Tibial artery (tissue), 4 donors: ENCODE measurements at places on chromosomes 11 and 22.

- DNase-seq, result no peak
Measured at GRCh38 chr11:15198284-15198683, 83.6 kb downstream of the INSC start.

DNA sequence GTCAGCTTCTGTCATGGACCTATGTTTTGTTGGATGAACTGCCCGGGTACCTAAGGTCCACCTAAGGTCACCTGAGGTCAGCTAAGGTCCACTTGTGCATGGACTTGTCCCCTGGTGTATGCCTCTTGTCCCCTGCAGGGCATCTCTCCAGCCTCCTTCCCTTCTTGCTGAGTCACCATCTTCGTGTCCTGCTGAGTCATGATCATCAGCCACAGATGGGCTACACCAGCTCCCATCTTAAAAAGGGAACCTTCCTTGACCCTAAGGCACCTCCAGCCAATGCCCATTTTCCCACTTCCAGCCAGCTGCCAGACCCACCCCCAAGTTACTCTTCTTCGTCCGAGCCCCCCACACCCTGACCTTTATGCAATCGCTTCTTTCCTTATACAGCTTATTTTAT, 544.9 kb downstream of the TBC1D22A start:
- DNase-seq, result no peak

- DNase-seq, result no peak
Measured at GRCh38 chr11:74020539-74020938, 11.7 kb upstream of the UCP3 start.

DNA sequence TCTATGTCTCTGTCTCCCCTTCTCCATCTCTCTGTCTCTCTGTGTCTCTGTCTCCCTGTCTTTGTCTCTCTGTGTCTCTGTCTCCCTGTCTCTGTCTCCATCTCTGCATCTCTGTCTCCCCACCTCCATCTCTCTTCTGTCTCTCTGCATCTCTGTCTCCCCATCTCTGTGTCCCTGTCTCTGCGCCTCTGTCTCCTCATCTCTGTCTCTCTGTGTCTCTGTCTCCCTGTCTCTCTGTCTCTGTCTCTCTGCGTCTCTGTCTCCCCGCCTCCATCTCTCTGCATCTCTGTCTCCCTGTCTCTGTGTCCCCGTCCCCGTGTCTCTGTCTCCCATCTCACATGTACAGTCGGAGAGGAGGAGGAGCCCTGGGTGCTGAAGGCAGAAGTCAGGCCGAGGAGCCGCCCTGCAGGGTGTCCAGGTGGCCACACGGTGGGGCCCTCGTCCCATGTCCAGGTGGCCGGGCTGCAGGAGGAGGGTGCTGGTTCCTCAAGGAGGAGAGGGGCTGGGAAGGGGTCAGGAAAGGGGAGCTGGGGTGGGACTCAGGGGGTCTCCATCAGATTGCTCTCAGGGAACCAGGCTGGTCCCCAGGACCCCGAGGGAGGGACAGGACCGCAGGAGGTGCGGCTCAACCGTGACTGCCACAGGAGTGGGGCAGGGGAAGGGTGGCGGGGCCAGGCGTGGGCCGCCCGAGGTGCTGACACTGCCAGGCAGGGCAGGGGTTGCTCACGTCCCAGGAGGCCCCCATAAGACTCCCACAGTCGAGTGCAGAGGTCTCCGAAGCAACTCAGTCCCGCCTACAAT, 25.6 kb upstream of the TH start:
- peak; percentile 64 for DNase-seq

DNA sequence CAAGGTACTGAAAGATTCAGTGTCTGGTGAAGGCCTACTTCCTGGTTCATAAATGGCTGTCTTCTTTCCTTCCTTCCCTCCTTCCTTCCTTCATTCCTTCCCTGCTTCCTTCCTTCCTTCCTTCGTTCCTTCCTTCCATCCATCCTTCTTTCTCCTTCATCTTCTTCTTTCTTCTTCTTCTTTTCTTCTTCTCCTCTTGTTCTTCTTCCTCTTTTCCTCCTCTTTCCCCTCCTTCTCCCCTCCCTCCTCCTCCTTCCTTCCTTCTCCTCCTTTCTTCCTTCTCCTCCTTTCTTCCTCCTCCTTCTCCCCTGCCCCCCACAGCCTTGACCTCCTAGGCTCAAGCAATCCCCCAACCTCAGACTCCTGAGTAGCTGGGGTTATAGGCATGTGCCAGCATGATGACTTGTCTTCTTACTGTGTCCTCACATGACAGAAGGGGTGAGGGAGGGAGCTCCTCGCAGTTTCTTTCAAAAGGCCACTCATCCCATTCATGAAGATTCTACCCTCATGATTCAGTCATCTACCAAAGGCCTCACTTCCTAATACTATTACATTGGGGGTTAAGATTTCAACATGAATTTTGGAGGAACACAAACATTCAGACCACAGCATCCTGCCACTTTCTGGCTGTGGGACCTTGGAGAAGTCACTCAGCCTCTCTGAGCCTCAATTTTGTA, 22.6 kb upstream of the CCDC134 start:
- no peak for DNase-seq

- DNase-seq, result peak; percentile 48
Measured at GRCh38 chr11:117970400-117971024, 15.7 kb upstream of the IL10RA start.

DNA sequence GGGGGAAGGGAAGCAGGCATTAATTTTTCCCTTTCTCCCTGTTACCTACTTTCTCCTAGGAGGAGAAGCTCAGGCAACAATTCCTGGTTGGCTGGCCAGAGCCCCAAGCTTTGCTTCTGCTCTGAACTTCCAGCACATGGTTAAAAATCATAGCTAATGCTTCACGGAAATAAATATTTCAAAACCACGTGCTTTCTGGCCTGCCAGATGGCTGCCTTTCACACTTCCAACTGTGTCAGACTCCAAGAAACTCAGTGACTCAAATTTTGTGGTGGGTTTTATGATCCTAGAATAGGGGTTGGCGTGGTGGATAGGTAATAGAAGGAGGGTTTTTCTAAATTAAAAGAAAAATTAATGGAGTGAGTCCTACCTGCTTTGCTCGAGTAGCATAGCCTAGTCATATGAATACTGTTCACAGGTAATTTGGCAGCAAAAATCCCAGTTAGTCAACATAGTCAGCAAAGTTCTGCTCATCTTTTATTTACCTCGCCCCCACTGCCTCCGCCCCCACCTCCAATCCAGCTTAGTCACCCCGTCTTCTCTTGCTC, 58.6 kb downstream of the SC5D start:
- no peak for DNase-seq

DNA sequence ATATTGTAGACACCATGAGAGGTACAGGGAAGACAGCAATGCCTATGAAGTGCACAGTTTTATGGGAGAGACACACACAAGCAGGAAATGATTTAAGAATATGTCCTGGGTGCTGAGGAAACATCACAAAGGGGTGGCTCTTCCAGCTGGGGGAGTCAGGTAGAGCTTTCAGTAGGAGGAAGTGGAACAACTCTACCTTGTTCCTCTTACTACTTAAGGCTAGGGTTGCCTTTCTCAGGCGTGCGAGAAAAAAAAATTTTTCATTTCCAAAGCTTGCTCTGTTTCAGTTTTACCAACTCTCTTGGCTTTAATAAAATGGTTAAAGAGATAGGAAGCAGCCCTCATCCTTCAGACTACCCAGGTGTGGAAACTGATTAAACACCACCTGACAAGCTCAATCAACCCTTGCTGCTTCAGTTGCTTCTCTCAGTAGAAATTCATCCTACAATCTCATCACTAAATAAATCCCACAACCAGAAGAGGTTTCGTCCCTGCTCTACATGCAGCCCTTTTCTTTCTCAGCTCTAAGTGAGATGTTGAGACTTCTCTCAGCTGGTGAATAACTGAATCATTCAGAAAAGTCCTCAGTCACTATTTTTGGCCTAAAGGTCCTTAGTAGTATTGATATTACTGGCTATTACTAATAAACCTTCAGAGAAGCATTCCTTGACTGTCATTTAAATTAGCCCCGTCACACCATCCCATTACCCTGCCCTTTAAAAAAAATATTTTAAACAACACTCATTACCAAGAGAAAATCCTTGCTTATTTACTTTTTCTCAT, 5.9 kb downstream of the ABTB2 start:
- DNase-seq, result no peak

GRCh38 chr11:57635246-57635645, 14.5 kb downstream of the YPEL4 start:
- no peak for DNase-seq

GRCh38 chr11:48029681-48030290, 49.4 kb downstream of the PTPRJ start:
- no peak for DNase-seq

GRCh38 chr11:1438261-1438966, 48.2 kb downstream of the MOB2 start:
- no peak for DNase-seq

DNA sequence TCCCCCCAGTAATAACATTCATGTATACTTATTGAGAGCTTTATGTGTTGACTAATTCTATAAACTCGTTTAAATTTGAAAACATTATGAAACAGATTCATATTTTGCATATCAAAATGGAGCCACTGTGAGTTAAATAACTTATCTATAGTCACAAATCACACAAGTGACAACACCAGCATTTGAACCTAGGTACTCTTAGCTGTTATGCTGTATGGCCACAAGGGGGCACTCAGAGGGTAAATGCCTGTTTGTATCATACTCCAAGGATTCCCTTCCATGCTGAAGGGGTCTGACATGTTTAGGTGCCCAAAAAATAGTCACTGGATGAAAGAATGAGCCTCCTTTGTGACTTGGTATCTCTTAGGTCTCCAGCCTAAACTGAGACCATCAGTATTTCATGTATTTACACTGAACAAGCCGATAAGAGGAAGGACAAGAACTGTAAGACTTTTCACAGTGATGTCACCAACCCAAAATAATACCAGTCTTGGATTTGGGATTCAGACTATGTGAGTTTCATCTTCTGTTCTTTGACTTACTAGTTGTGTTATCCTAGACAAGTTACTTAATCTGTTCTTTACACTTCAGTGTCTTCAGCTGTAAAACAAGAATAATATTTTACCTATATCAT, 12.2 kb upstream of the OR52D1 start:
- no peak for DNase-seq

DNA sequence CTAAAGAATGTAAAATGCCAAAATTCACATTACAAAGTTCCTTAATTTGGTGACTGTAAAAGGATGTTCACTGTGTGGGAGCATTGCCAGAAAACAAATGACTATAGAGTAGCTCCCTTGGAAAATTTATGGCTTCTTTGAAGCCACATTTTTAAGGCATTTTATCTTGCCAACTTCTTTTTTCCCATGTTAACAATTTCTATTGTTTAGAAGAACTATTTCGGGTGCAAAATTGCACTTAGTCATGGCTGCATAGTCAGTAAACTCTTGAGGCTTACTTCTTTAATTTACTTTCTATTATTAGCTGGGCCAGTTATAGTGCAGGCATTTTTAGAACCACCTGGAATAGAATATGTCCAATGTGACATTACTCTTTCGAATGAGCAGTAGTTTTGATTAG, 515.3 kb downstream of the JRKL start:
- no peak for DNase-seq

- no peak for DNase-seq
Measured at GRCh38 chr11:103673773-103674172, 362.7 kb upstream of the DDI1 start.

DNA sequence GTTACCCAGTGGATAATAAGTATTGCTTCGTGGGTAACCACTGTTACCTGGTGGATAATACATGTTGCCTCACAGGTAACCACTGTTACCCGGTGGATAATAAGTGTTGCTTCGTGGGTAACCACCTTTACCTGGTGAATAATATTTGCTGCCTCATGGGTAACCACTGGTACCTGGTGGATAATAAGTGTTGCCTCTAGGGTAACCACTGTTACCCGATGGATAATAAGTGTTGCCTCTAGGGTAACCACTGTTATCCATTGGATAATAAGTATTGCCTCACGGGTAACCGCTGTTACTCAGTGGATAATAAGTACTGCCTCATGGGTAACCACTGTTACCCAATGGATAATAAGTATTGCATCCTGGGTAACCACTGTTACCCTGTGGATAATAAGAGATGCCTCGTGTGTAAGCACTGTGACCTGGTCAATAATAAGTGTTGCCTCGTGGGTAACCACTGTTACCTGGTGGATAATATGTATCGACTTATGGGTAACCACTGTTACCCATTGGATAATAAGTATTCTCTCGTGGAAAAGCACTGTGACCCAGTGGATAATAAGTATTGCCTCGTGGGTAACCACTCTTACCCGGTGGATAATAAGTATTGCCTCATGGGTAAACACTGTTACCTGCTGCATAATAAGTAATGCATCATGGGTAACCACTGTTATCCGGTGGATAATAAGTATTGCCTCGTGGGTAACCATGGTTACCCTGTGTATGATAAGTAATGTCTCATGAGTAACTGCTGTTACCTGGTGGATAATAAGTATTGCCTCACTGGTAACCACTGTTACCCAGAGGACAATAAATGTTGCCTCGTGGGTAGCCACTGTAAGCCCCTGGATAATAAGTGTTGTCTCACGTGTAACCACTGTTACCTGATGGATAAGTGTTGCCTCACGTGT, 20.1 kb upstream of the NXPE4 start:
- no peak for DNase-seq

DNA sequence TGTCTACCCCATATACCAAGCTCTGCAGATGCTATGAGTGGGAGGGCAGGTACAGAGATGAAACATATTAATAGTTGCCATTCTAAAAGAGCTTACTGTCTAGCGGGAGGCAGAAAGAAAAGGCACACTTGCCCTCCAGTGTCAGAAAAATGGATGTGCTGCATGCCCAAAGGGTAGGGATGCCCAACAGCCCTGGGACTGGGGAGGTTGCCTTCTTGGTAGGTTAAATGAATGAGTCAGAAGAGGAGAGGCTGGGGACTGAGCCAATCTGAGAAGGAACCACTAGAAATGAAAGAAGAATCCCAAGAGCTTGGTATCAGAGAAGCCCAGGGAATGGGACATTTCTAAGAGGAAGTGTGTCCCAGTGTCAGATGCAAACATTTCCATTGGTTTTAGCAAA, 1.2 kb downstream of the BIRC3 start:
- DNase-seq, result no peak

- DNase-seq, result no peak
Measured at GRCh38 chr11:98099371-98099770, 921.4 kb upstream of the CNTN5 start.

- DNase-seq, result no peak
Measured at GRCh38 chr11:34575261-34575660, 45.6 kb upstream of the EHF start.

DNA sequence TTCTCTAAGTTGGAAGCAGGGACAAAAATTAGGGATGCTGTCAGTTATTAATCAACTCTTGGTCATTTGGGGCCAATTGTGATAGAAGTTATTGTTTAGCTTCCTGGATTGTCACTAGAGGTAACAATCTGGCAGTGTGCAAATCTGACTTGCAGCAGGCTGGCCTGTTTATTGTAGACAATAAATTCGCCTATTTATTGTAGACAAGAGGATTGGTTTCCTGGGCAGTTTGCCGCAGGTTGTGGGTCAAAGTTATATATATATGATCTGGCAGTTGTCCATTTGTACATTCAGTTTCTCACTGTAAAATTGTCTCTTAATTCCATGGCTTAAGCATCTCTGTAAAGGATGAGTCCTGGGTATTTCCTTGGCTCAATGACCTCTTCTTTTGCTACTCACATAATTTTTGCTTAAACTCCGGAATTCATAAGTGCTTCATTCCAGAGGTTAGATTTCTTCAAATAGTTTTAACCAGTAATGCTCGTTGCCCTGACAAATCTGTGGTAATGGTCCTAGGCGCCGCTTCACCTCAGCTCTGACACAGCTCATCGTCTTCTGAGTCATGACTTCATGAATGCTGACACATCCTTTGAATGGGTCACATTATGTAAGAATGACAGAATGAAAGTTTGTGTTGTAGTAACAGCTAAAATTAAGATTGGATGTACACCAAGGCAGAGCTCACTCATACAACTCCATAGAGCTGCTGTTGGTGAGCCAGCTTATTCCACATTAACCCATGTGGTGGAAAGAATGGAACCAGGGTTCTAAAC, 7.8 kb upstream of the MMP3 start:
- DNase-seq, result no peak

- DNase-seq, result no peak
Measured at GRCh38 chr22:34763496-34763895, 302.5 kb upstream of the ISX start.
